COLO829 (cell line): ENCODE measurements at places on chromosomes 6 and 20.

GRCh38 chr6:55286824-55287223, 40.4 kb upstream of the GFRAL start:
- DNase-seq, result no peak

DNA sequence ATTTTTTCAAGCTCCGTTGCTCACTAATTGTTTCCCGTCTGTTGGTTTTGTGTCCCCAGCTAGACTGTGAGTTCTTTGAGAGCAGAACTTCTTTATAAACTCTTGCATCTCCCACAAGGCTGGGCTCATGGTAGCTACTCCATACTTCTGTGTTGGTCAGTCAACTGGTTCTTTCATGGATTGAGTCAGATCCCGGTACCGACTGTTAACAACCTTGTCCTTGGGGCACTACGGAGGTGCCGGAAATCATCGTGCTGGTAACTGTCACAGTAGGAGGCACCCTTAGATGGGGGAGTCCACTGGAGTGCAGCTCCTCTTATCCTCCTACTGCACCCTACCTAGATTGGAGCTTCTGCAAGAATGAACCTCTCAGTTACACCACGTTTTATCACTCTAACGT, 8.6 kb upstream of the STX16 start:
- no peak for DNase-seq

DNA sequence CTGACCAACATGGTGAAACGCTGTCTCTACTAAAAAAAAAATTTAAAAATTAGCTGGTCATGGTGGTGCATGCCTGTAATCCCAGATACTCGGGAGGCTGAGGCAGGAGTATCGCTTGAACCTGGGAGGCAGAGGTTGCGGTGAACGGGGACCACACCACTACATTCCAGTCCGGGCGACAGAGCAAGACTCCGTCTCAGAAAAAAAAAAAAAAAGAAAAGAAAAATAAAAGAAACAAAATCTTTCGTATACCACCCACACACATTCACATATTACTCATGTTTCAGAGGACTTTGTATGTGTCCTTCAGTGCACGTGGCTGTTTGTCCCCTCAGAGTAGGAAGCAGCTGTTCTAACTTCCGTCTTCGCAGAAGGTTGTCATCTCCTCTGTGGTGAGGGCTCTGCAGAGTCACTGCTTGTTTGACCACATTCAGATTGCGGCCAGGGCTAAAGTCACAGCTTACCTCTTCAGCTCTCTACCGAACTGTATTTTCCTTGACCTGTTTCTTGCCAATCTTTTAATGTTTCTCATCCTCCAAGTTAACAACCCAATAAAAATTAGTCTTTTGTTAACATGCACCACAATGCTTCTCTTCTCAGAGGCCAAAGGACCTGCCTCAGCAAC, 36.6 kb upstream of the HIVEP1 start:
- no peak for DNase-seq

GRCh38 chr6:158819213-158819976, at the start of gene EZR:
TSS of gene EZR (minus strand) at chr6:158819368. CDS start at chr6:158818093, 1,275 bp downstream.
- peak; percentile 64 for DNase-seq

DNA sequence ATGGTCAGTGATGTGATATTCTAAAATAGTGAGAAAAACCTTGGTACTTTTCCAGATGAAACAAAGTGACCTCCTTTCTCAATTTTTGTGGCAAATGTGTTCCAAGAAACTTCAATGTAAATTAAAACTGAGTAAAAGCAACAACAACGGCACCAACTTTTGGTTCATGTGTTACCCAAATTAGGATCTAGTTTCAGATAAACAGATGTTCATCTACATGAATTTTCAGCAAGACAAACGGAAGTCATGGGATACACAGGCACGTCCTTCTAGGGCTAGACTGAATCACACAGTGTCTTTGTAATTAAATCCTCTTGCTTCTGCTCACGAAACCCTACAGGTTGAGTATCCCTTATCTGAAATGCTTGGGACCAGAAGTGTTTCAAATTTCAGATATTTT, 915.2 kb downstream of the TFAP2A start:
- DNase-seq, result no peak

GRCh38 chr6:53263917-53264316, 84.8 kb downstream of the ELOVL5 start:
- no peak for DNase-seq

DNA sequence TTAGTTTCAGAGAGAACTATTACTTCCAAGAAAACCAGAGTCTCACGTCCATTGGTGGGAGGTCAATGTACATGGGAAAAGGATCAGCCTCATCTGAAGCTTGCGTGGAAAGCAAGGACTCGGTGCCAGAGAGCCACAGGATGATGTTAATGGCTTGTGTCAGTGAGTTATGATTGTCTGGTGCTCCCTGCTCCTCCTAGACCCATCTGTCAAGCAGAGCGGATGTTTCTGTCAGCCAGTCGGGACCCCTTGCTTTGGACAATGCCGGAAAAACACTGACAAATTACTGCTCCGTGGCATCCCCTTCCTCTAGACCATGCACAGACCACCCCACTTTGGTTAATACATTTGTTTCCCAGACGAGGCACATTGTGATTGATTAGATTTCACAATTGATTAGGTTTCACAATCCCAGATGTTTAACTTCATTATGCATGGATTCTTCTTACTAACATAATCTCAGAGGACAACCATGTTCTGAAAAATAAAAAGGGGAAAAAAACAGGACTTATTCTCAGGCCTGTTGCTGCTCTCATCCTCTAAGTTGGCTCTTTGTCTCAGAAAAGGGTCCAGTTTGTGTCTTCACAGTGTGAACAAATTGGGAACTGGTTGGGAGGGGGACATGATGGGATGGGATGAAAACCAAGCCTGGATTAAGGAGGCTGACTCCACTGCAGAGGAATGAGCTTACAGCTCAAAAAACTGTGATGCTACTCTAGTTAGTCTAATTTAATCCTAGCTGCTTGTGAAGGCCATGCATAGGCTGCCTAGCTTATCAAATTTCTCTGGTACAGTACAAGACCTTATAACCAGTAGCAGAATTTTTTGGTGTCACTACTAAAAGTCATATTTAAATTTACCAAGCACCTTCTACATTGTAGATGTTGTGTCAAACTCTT, 51.9 kb downstream of the UNC5CL start:
- DNase-seq, result no peak

- no peak for DNase-seq
Measured at GRCh38 chr20:25033265-25033923, 24.5 kb downstream of the ACSS1 start.

DNA sequence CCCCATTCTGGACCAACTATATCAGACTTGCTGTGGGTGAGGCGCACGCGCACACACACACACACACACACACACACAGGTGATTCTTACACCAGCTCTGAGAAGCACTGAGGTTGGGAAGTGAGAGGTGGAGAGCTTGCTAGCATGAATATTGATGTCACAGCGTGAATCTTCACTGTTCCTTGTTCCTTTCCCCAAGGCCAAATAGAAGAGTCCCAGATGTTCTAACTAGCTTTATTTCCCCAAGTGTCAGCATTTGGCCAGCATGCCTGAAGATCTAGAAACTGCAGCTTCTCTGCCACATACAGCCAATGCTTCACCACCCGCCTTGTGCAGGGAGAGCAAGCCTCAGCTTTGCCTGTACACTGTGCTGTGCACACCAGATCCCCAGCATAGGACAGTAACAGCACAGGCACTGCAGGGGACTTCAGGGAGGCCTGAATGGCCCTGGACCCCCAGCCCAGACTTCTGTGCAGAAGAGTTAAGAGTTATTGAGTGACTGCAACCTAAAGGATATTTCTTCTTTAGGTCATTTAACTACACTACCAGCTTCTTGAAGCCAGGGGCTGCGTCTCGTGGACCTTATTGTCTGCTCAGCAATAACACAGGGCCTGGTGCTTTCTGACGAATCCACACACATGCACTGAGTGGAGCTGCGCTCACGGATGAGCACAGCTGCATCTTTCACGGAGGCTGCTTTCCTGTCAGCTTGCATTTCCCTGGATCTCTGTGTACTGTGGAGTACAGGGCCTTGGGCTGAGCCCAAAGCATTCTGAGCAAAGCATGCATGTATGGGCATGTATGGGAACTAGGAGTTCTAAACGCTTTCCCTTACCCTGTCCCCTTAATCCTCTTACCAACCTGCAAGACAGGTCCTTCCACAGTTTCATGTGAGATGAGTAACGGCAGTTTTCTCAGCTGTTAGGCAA, 13.9 kb upstream of the CD93 start:
- no peak for DNase-seq

DNA sequence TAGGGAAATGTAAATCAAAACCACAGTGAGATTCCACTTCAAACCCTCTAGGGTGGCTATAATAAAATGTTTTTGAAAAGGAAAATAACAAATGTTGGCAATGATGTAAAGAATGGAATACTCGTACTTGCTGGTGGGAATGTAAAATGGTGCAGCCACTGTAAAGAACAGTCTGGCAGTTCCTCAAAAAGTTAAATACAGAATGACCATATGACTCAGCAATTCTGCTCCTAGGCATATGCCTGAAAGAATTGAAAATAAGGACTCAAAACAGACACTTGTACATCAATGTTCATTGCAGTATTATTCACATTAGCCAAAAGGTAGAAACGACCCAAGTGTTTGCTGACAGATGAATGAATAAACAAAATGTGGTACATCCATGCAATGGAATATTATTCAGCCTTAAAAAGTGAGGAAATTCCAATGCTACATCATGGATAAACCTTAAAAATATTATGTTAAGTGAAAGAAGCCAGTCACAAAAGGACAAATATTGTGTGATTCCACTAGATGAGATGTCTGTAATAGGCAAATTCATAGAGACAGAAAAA, 10.2 kb upstream of the RNF114 start:
- DNase-seq, result no peak

- DNase-seq, result no peak
Measured at GRCh38 chr6:157533048-157533871, 152.3 kb downstream of the ZDHHC14 start.

- DNase-seq, result no peak
Measured at GRCh38 chr6:42727087-42727611, 4.8 kb upstream of the PRPH2 start.

DNA sequence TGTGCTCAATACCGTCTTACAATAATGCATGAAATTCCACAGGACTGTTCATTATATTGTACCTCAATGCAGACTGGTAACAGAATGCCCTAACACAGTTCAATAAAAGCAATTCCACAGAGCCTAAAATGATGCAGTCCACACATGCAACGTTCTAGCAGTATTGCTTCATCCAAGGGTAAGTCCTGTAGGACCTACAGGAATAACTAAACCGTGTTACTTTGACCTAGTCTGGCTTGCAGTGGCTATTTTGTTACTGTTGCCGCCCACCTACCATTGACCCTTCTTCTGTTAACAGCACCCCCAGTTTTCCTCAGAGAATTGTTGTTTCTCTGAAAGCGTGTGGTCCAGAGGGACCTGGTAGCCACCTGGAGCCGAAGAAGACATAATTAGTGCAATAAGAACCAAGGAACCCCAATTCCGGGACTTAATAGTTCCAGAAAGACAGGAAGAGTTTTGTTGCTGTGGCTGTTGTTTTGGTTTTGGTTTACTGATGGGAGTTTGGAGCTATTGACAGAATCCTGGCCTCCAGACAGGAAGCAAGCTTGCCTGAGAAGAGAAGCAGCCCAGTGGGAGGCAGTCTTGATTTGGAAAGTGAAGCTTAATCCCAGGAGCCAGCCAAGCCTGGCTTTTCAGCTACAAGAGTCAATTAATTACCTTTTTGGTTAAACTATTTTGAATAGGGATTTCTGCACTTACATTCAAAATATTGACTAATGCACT, 91.3 kb downstream of the FRK start:
- no peak for DNase-seq

GRCh38 chr6:123629258-123629941, 7.3 kb downstream of the TRDN start:
- DNase-seq, result no peak

DNA sequence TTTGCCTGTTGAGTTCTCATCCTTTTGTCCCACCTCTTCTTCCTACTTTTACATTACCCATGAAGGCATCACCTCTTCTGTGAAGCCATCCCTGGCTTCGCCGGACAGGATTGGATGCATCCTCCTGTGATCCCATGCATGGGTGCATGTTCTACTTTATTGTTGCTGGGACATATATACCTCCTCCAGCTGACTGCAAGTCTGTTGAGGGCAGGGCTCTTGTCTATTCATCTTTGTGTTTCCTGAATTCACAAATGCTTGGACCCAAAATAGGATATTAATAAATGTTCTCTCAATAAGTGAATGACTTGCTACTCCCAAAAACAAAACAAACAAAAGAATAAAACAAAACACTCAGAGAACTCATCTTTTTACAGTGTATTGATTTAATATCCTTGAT, 5.1 kb downstream of the MYB start:
- no peak for DNase-seq

- no peak for DNase-seq
Measured at GRCh38 chr20:38591474-38592410, 9.9 kb upstream of the ARHGAP40 start.

- no peak for DNase-seq
Measured at GRCh38 chr20:10647471-10647870, 26.3 kb downstream of the JAG1 start.

- DNase-seq, result no peak
Measured at GRCh38 chr6:151488226-151488625, 5.6 kb upstream of the CCDC170 start.
